ENCODE measurements at places on chromosomes 4 and X. TPM values are rescaled to one million over a fixed set of nuclear protein-coding genes. Genes with fewer than 3 reads are reported as not detected.

DNA sequence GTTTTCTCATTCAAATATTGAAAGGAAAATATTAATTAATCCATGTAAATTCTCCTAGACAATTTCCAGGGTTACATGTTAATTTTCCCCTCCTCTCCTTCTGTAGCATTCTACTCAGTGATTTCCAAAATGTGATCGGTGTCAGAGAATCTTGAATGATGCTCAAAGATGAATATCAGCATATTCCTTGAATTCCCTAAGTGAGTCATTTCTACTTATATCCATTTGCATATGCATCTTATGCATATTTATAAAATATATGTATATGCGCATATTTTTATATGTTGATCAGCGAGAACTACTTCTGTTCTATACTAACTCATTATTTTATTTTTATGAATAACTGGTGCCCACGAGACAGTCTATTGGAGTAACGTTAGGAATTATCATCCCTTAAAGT lies 33.9 kb upstream of the GALNTL6 start:
- H3K27me3 ChIP-seq: no peaks in the 10 kb centered on the region
- H3K4me1 ChIP-seq: no peaks in the 10 kb centered on the region
- DNase-seq: no peak
- no peak overlapping the region for H3K4me3 ChIP-seq
- no peaks in the 10 kb centered on the region for H3K36me3 ChIP-seq

DNA sequence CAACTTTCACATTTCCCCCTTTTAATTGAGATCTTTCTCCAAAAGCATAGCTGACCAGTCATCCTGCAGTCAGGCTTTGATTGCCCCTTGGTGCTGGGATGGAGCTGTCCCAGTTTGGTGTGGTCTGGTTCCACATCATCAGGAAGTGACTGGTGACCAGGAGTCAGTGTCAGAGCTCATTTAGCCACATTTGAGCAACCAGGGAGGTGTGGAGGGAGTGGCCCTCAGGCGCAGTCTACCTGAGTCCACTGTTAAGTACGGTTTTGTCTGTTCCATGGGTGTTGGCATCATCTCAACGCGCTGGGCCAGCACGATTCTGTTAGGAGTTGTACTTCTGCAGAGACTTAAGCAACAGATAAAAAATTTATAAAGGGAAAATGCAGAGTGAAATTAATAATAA lies 52.6 kb downstream of the RGS12 start:
- H3K4me1 ChIP-seq: peaks cover 13% of the 10 kb centered on the region
- no peak for DNase-seq
- no peak overlapping the region for H3K27ac ChIP-seq
- H3K27me3 ChIP-seq: no peaks in the 10 kb centered on the region

- no peak overlapping the region for H3K27ac ChIP-seq
- no peaks in the 10 kb centered on the region for H3K36me3 ChIP-seq
Measured at GRCh38 chrX:1750267-1750666, 135.4 kb downstream of the ASMT start.

DNA sequence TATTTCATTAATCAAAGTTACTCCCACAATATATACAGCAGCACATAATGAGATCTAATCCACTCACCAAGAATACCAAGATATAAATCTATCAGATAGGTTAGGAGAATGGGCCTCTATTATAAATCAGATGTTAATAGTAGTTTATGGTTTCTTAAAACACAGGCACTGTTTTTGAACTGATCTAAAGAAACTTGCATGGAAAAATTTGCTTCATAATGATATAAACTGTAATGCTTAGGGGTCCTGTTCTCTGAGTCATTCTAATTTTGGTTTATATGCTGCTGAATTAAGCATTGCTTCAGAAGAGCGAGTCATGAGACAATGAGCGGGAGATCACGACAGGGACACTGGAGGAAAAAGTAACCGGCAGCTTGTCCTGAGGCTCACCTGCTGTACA lies 113.3 kb upstream of the OTUD4 start:
- no peak overlapping the region for H3K4me3 ChIP-seq
- no peak overlapping the region for H3K27ac ChIP-seq
- DNase-seq: no peak
- no peaks in the 10 kb centered on the region for H3K36me3 ChIP-seq
- no peaks in the 10 kb centered on the region for H3K27me3 ChIP-seq

IL21 gene
- not detected for polyA plus RNA-seq

GRCh38 chr4:123848606-123849005 lies 452.0 kb downstream of the SPRY1 start:
- no peaks in the 10 kb centered on the region for H3K4me1 ChIP-seq
- H3K4me3 ChIP-seq: no peak overlapping the region
- H3K36me3 ChIP-seq: no peaks in the 10 kb centered on the region
- no peaks in the 10 kb centered on the region for H3K27me3 ChIP-seq
- DNase-seq: no peak

DNA sequence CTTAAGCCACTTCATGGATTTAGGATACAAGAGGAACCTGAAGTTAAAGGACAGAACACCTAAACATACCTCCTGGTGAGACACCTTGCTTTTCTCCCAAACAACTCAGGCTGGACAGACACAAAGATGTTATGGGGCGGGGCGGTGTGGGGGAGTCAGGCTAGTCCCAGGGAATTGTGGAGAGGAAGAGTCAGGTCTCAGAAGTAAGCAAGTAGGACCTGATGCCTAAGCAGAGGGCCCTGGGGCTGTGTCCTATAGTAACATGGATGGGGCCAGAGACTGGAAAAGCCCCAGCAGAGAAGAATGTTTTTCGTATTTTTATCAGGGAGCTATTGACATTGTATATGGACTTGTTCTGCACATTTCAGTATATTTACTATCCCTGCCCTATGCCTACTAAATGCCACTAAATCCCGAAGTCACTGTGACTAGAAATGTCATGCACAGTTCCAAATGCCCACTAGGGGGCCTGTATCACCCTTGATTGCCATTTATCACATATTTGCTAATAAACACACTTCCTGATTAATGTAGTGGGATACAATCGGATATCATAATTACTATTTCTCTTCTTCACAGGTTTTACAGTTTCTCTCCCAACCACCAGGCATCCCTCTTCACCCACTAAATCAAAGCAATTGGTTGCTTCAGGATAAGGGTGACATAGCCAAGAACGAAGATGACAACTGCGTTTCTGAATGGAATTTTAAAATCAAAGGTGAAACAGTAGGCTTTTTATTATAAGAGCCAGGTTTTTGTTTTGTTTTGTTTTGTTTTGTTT lies 23.8 kb upstream of the ARHGAP10 start:
- H3K4me3 ChIP-seq: no peak overlapping the region
- no peaks in the 10 kb centered on the region for H3K4me1 ChIP-seq
- no peaks in the 10 kb centered on the region for H3K36me3 ChIP-seq

- H3K27ac ChIP-seq: peak overlapping the region; percentile 89
- peaks cover 8% of the 10 kb centered on the region for H3K36me3 ChIP-seq
- peak overlapping the region; percentile 90 for H3K4me3 ChIP-seq
- H3K4me1 ChIP-seq: peaks cover 63% of the 10 kb centered on the region
Measured at GRCh38 chr4:99945718-99946355, 581 bp downstream of the DNAJB14 start.

- no peaks in the 10 kb centered on the region for H3K27me3 ChIP-seq
- H3K4me3 ChIP-seq: no peak overlapping the region
- H3K36me3 ChIP-seq: no peaks in the 10 kb centered on the region
- no peak for DNase-seq
- no peak overlapping the region for H3K27ac ChIP-seq
- H3K4me1 ChIP-seq: no peaks in the 10 kb centered on the region
Measured at GRCh38 chr4:19961091-19961490, 290.6 kb upstream of the SLIT2 start.

DNA sequence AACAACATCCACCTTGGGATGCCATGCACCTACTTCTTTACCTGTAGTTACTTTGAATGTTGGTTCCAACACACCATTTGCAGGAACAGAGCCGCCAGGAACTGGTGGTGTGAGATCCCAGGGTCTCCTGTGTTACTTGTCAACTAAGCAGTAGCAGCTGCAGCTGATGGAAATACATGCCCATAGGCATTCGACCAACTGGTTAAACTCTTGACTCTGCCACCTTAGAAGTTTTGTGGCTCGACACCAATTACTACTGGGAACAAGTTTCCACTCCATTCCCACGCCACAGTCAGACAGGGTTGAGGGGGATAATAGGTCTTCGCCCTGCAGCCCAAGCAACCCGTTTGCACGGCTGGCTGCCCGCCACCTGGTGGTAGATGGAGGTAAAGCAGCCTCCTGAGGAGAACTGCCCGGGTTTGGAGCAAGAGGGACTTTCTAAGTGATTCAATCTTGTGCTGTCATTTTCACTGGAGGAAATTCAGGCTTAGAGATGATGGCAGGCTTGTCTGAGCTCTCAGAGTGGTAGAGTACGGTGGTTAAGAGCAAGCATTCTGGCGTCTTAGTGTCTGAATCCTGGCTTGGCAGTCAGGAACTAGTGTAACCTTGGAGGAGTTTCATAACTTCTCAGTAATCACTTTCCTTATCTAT lies 119.1 kb upstream of the TRIM2 start:
- H3K27me3 ChIP-seq: no peaks in the 10 kb centered on the region
- no peaks in the 10 kb centered on the region for H3K36me3 ChIP-seq
- H3K27ac ChIP-seq: no peak overlapping the region
- no peak overlapping the region for H3K4me3 ChIP-seq
- peaks cover 35% of the 10 kb centered on the region for H3K4me1 ChIP-seq

- no peak overlapping the region for H3K4me3 ChIP-seq
- H3K4me1 ChIP-seq: no peaks in the 10 kb centered on the region
- no peaks in the 10 kb centered on the region for H3K27me3 ChIP-seq
- no peaks in the 10 kb centered on the region for H3K36me3 ChIP-seq
- no peak overlapping the region for H3K27ac ChIP-seq
Measured at GRCh38 chrX:122850326-122850725, 333.8 kb upstream of the GRIA3 start.
